ENCODE measurements at places on chromosomes 3 and 15.
A peak's percentile ranks its signal among the peaks of the same experiment; 100 is the strongest.

DNA sequence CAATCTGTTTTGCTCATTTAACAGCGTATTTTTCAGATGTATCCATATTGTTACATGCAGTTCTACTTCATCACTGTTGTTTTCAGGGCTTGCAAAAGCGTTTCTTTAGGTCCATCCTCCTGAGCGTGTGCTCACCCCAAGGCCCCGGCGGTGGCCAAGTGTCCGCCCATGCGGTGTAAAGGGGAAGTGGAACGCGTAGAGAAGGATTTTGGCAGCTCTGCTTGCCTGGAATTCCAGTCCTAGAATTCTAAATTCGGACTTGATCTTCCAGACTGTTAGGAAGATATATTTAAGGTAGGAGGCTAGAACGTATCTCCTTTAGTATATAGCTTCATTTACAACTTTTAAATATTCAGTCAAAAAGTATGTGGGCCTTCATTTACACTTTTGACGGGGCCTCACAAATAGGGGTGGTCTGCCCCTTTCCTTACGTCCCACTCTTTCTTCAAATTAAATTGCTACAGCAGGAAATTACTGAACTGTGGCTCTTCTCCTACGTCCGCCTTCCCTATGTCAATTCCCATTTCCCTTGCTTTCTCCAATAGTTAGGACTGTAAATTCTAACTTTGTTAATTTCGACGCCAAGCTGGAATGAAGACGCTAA, 609 bp upstream of the TBC1D23 start:
- DNase-seq: no peak

DNA sequence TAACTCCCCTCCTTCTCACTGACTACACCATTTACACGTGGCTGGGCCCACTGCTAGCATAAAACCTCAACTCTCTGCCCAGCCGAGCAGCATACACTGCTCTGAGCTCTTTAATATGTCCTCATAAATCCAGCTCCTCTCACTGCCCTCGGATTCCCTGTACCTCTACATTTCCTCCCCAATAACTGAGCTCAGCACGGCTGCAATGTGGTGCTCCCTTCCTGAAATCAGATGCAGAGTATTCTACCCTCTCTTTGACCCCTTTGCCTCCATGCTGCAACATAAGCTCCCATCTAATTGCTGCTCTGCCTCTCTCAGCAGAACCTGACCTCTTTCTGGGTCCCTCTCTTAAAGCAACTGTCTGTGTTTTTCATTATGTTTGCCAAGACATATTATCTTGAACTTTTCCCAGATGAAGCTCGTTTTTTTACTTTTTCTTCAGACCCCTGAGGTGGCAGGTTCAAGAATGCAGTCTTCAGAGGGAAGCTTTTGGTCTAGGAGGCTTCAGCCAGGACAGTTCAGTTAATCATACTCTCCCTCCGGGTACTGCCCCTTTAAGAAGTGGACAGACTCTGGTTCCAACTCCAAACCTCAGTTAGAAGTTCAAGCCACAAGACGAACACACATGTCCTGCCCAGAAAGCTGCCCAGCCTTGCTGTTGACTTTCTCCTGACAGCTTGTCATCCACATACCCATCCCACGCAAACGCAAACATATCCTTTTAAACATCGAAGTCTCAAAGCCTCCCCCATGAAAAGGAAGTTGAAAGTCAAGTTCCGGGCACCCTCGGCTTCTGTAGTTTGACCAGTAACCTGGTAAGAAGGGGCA, 81.1 kb upstream of the NEO1 start:
- DNase-seq: no peak

DNA sequence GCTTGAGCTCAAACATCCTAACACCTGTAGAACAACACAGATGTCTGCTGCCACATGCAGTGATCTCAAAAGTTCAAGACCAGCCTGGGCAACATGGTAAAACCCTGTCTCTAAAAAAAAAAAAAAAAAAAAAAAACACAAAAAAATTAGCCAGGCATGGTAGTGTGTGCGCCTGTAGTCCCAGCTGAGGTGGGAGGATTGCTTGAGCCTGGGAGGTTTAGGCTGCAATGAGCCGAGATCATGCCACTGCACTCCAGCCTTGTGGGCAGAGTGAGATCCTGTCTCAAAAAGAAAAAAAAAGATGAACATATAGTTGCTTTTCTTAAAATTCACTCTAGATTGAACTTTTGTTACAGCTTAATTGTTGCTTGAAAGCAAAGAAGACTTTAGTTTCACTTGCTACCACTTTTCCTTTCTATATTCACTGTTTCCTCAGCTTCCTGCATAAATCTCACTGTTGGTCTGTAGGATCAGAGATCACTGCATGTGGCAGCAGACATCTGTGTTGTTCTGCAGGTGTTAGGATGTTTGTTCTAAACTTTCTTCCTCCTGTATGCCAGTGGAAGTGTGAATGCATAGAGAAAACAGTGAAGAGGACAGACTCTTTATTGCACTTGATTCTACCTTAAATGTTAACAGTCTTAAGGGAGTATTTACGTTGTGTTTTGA, 12.6 kb downstream of the RAB11A start:
- DNase-seq: no peak

- no peak for DNase-seq
Observed at GRCh38 chr3:136196064-136196400, at the start of gene MSL2. Gene MSL2 (minus strand): TSS chr3:136196335. CDS start chr3:136195113, 1,222 bp downstream.

GRCh38 chr3:151835751-151836525, 22.0 kb downstream of the AADAC start:
- no peak for DNase-seq

GRCh38 chr3:122484985-122485384, 29.8 kb downstream of the KPNA1 start:
- no peak for DNase-seq

GRCh38 chr3:23481616-23482278, 278.6 kb downstream of the UBE2E2 start:
- DNase-seq: no peak

DNA sequence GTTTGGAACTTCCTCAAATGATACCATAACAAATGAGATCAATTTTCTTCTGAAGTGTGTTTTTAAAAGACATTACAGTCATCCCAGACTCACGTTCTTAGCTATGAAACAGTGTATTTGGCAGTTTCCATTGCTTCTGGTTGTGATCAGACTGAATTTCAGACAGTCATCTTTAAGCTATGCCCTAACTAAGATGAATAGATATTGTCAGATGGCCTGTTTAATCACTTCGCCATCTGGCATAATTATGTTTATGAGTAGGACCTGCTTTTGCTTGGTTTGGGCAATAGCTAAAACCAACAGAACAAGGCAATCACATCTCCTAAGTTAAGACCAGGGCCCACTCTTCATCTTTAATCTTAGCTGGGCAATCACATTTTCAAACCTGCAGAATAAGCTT, 313.1 kb downstream of the SV2B start:
- DNase-seq: no peak

GRCh38 chr15:39961051-39961450, 27.1 kb downstream of the EIF2AK4 start:
- DNase-seq: no peak

GRCh38 chr3:29314727-29315088, 33.8 kb downstream of the RBMS3 start:
- no peak for DNase-seq

DNA sequence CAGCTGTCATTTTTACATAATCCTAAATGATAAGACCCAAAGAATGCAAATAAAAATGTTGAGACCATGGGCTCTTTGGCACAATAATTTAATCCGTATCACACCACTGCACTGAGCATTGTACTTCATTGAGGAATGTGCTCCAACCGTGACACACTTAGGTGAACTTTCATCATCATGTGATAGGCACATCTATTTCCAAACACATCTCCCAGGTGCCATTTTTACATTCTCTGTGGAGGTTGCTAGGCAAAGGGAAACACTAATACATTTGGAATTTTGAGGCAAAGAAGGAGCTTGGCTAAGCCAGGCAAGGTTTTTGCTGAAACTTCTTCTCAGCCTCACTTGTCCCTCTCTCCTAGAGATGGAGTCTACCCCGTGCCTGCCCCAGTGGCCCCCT, 68.7 kb downstream of the LRTM1 start:
- no peak for DNase-seq

DNA sequence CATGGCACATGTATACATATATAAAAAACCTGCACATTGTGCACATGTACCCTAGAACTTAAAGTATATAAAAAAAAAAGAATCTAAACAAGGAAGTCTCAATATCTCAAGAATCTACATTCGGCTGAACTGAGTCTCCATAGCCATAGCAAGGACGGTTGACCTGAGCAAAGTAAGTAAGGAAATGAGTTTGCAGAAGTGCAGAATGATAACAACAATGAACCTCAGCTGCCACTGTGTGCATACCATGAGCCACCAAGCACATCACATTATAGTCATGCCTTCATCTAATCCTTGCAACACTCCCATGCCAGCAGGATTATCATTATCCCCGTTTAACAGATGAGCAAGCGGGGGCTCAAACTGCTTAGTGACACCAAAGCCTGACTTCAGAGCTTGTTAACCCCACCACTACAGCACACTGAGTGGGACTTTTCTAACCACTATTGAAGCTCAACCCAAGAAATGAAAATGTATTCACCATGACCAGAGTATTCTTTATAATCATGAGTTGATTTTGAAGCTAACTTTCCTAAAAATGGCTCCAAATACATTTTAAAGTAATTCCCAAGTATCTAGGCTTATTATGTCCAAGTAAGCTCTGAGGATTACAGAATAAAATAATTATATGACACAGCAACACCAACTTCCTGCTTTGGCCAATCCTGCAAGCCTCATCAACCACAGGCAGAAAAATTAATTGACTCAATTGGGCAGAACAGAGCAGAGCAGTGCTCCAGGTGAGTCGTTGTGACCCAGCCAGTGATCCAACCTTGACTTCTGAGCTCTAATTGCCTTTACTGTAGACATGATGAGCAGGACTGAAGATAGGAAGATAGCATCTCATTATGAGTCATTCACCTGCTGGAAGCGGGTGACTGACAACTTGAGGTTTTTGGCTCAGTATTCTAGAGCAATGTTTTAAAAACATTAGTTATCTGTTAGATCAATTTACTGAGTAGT, 47.3 kb upstream of the IL12A start:
- no peak for DNase-seq

DNA sequence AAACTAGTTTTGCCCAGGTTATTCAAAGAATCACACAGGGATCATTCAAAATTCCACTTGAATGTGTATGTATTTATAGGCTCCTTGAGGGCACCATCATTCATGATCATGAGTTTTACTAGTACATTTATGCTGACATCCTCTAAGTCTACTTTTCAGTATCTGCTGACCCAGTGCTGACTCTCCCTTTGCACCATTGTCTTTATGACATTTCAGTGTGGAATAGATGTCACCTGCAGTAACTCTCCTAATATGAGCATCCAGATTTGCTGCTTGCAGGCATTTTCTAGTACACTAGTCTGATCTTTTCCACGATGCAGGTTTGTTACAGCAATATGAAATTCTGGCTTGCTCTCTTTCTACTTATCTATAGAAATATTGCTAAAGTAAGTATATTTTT, 1603.5 kb downstream of the SI start:
- DNase-seq: peak; percentile 51

DNA sequence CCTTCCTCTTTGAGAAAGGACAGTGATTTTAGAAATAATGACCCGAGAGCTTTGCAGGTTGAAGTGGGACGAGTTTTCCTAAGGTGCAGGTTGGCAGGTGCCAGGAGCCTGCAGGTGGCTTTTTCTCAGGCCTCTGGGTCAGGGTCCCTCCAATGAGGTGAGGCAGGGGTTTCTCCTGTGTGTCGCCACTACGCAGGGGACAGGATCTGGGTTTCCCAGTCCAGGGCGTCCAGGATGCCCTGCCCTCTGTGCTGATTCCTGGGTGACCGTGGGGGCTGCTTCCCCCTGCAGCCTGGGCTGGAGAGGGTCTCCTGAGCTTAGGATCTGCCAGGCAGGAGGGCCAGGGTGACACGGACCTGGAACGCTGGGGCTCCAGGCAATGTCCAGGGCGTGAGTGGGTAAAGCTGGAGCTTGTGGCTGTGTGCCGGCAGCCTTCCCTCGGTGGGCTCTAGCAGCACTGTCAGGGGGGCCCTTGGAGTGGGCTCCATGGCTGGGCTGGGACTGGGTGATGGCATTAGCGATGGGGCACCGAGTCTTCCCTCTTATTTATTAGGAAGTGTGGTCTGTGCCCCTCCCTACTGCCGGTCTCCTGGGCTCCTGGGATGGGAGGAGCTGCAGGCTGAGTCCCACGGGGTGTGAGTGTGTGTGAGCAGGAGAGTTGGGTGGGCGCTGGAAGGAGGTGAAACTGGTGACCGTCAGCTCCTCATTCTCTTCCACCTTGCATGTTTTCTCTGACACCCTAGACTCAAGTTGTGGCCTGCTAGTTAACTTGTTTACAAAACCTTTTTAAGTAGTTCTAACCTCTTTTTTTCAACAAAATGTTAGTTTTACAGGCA, 1.8 kb downstream of the APBA2 start:
- no peak for DNase-seq

DNA sequence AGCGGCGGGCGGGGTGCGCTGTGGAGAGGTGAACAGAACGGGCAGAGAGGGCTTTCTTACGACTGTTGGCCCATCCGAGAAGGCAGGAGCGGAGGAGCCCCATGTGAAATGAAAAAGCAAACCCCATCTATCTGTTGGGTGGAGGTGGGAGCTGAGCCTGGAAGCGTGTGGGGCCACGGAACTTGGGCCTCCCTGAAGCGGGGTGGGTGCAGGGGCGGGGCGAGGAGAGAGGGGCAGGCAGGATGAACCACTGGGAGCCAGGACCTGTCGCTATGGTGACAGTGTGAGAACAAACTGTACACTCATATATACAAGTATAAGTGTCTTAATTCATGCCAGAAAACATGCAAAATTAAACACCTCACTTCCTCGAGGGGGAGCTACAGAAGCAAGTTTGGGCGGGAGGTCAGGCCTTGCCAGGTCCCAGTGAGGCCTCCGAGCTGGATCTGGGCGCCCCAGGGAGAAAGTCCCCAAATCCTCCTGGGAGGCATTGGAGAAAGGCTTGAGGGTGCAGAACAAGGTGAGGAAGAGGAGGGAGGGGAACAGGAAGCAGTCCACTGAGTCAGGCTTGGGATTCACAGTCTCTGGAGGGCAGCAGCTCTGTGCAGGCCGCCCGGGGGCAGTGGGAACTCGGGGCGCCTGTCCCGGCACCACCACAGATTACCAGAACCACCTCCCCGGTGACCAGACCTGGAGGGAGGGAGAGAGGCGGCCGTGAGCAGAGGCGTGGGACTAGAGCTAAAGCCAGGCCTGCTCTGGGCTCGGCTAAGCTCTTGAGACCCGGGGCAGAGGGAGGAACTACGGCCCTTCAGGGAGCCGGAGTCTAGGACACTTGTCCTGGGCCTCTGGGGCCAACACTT, 34.8 kb downstream of the RBPMS2 start:
- DNase-seq: no peak

GRCh38 chr15:63013052-63013808, 29.3 kb upstream of the TPM1 start:
- DNase-seq: peak; percentile 20

DNA sequence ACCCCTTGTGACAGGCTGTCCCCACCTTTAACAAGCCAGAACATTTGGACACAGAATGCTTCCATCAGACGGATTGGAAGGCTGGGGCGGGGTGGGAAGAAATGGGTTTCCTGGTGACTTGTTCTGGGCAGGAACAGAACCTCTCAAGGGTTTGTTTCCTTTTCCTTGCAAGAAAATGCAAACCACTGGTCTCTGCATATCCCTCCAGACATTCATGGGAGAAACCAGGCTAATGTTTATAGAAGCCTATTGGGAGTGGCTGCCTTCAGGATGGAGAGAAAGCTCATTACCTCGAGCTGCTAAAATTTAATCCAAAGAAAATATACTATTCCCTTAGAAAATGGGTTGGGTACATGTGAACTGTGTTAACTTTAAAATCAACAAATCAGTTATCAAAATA, 21.9 kb downstream of the MINAR1 start:
- no peak for DNase-seq

Data from SK-N-MC (cell line).